ENCODE measurements at places on chromosomes 5 and 9.

GRCh38 chr5:177537389-177538361, 16.7 kb downstream of the FAM193B start:
- DNase-seq = no peak

- DNase-seq = no peak
These were observed 56.0 kb upstream of the HMHB1 start for GRCh38 chr5:143755966-143756365.

DNA sequence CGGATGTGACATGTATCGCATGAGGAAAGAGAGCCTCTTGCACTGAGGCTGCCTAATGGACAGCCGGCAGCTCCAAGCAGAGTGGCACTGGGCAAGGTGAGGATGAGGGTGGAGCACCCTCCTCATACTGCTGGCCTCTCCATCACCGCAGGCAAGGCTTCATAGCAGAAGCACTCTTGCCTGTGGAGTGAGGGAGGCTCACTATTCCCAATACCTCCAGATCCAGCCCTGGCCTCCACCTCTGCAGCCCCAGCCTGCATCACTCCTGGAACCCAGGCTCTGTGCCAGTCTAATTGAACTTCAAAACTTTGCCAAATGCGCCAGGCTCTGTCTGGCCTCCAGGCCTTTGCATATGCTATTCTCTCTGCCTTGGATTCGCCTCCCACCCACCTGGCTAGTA, 29.7 kb upstream of the ARAP3 start:
- no peak for DNase-seq

DNA sequence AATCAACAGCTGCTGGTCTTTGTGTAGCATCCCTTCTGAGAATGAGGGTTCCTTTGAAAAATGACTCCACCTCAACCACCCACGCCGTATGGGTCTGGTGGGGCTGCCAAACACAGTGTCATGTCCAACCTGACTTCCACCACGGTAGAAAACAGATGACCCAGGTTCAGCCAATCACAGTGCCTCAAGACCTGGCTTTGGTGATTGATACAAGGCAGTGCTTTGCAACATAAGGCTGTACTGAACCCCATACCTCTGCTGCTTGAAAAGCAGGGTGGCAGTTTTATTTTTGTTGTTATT, 11.5 kb upstream of the TGFBR1 start:
- no peak for DNase-seq

DNA sequence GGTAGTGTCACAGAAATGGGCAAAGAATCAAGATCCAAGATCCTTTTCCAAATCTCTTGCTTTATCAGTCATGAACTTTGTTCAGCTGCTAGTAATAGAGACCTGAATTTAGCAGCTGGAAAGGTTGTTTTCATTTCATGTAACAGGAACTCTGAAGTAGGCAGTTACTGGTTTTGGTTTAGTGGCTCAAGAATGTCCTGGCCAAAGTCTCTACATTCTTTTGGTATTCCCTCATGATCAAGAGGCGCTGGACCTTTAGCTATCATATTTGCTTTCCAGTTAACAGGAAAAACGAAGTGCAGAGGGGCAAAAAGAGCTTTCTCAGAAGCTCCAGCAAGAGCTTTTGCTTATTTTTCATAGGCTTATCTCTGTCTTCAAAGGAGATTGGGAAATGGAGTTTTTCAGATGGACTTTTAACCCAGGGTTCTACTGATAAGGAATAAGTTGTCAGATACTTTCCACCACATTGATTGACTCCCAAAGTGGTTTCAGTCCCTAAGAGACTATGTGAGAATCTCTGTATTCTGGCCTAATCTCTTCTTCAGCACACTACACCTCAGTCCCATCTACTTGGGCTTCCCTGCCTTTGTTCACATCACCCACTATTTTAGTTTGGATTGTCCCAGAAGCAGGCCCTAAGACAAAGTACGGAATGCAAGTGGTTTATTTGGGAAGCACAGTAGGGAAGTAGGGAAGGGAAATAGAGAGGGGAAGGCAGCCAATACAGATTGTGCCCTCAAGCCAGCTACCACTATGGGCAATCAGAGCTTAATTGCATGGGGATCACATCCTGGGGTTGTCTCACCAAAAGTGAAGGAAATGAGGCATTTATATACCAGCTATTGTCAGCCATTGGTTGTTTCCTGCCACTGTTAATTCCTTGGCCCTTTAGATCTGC, 359.3 kb downstream of the LRRC70 start:
- DNase-seq = no peak

DNA sequence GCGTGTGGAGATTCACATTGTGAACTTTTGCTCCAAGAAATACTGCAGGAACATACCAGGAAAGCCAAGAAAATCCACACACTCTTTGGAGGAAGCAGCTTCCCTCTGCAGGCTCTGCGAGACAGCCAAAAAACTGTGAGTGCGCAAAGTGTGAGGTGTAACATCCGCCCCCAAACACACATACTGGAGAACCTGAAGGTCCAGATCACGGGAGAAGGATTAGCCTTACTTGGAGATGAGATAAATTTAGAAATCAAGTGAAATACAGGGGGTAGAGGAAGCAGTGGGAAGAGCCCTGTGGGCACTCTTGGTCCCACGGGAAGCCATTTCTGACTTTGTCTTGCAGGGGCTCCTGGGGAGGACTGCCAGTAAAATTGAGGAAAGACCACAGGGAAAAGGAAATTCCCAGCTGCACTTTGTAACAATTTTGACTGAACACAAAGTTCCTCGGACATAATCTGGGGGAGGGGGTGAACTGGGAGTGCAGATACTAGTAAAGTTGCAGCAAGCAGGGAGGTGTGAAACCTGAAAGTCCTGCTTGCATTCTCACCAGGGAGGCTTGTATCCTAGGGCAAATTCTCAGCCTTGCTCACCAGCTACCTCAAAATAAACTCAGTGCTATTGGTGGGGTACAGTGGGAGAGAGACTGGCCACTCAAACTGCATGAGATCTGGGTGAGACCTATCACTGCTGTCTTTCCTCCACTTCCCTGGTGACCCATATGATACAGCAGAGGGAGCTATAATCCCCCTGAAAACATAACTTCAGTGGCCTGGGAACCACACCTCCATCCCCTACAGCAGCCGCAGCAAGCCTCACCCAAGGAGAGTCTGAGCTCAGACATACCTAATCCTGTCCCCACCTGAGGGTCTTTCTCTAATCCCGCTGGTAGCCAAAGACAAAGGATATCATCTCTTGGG, 109.1 kb downstream of the ALDH1A1 start:
- no peak for DNase-seq

DNA sequence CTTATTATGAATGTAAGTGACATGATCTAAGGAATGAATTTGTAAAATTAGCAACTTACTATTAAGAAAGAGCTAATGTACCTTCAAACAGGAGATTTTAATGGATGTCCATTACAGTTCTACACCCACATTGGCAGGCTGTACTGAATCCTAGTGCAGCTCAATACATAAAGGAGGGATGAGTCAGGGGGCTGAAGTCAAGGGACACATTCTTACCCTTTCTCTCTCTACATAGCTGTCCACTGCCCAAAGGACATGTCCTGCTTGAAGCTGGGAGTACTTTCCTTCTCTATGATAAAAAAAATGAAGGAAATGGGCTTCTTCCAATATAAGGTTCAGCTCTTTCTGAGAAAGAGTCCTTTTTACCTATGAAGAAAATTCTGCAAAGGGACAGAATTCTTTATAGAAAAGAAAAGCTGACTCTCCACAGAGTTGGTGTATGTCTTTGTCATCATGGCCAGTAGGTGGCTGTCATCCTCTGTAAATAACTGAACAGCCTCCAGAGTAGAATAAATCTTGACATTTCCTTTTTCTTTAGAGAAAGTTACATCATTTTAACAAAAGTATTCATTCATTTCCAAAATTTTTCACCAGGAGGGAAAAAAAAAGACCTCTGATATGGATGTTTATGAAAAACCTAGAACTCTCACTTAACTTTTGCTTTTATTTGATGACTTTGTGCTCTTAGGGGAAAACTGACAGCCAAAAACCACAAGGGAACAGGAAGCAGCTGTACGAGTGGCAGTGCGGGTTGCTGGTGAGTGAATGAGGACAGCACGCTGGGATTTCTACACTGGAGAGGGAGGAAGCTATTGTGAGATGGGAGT, 13.1 kb upstream of the IFNA14 start:
- no peak for DNase-seq

DNA sequence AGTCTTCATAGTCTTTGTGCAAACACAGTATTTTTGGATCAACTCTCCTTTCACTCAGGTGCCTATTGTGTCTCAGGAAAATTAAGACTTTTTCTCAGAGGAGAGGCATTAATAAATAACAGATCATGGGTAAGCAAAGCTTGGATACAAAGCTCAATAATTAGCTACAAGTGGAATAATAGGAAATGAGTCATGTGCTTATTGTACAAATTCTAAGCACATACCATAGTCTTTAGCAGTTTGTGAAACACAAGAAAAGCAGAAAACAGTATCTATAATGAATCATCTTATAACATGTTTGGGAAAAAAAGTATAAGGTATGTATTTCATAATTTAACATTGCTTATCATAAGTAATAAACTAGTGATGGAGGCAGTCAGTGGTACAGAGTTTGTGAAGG, 477.0 kb downstream of the CDH10 start:
- no peak for DNase-seq

- no peak for DNase-seq
These were observed 244.9 kb upstream of the MVB12B start for GRCh38 chr9:126081746-126082145.

GRCh38 chr5:57839025-57839424, 356.4 kb upstream of the ACTBL2 start:
- no peak for DNase-seq

DNA sequence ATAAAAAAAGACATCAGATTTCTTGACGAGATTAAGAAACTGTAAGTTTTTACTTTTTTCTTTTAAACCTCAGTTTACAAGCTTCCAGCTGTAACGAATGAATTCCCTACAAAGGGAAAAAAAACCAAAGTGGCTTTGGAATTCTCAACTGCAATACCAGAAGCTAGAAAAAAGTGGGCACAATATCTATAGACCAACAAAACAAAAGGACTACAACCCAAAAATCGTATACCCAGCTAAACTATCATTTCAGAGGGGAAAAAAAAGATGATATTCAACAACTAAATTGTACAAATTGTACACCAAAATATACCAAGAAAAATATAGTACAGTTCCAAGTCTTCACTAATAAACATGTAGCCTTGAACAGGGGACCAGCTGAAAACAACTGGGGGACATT, 26.8 kb upstream of the ELOVL7 start:
- no peak for DNase-seq

DNA sequence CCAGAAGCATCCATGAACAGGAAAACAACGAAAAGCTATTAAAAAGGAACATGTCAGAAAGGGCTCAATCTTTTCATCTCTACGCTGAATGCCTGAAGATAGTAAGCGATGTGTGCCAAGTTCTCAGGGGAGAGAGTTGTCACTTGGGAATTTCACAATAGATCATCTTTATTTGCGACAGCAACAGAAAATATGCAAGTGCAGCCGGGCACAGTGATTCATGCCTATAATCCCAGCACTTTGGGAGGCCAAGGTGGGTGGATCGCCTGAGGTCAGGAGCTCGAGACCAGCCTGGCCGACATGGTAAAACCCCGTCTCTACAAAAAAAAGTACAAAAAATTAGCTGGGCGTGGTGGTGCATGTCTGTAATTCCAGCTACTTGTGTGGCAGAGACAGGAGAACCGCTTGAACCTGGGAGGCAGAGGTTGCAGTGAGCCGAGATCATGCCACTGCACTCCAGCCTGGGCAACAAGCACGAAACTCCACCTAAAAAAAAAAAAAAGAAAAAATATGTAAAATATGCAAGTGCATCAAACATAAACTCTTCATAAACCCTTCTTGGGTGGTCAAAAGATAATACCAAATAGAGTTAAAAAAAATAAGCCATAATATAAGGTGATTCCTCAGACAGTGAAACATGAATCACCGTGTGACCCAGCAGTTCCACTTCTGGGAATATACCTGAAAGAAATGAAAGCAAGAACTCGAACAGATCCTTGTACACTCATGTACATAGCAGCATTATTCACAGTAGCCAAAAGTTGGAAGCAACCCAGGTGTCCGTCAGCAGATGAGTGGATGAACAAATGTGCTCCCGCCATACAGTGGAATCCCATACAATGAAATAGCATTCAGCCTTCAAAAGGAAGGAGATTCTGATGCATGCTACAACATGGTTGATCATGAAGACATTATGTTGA, 16.2 kb downstream of the SFXN1 start:
- DNase-seq = no peak

- DNase-seq = no peak
These were observed 394.2 kb downstream of the RASEF start for GRCh38 chr9:82668689-82669199.

DNA sequence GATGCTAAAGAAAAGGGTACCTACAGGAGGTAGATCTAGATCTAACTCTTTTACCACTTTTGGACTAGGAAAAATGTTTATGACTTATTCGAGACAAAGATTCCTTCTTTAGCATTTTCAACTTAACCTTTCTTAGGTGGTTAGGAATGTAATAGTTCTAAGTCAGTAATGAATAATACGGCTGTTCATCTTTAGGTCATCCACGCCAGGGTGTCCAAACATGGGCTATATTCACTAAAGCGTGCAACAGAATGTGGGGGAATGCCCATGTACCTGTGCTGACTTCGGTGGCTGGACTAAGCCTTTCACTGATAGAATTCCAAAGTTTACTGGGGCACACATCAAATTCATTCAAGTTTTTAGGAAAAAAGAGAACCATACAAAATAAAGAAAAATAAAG, 164.7 kb downstream of the TSSK1B start:
- no peak for DNase-seq

DNA sequence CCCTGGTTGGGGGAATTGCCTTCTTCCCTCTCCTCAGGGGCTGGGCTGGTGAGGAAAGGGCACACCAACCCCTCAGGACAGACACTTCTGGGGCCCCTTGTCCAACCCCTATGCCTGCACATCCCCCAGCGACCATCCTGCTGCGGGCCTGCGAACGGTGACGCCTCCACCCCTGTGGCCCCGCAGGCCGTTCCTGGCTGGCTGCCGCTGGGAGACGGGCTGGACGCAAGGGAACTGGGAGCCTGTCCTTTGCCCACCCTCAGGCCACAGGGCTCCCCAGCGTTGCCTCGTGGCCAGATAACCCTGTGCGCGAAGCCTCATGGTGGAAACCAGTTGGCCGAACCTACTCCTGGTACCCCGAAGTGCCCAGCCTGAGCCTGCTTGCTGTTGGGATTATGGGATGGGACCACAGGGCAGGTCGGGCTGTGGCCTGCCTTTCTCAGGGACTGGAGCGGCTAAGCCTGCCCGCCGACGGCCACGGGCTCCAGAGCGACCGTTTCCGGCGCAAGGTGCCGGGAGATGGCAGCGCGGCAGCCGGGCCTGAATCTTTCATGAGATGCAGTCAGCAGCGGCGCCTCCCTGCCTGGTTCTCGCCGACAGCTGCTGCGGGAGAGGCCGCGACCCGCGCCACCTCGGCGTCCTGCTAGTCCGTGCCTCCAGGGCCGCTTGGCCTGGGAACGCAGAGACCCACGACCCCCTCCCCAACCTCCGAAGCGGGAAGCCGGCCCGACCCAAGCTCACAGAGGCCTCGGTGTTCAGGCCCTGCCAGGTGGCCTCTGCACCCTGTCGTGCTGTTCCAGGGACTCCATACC, 6.5 kb upstream of the PITX1 start:
- no peak for DNase-seq

GRCh38 chr5:18142831-18143230, 508.6 kb downstream of the TAF11L14 start:
- no peak for DNase-seq

Measured in stimulated activated CD8-positive, alpha-beta memory T cell treated with anti-CD3 and anti-CD28 coated beads, Interleukin-4, amount 100 ng/mL, for 1 hour (primary cell).